ENCODE measurements at places on chromosomes 3 and 15.

DNA sequence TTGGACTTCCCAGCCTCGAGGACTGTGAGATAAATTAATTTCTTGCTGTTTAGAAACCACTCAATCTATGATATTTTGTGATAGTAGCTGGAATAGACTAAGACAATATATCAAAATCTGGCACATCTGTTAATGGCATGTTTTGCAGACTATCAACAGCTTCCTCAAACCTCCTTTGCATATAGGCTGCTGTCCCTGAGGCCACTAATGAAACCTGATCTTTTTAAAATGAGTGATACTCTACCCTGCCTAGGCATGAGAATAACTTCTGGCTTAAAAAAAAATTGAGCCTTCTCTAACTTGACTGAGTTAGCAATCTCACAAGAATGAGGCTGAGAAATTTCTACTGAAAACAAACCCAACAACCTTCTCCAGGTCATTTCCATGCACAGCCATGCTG lies 176.0 kb upstream of the CRBN start:
- DNase-seq = no peak

DNA sequence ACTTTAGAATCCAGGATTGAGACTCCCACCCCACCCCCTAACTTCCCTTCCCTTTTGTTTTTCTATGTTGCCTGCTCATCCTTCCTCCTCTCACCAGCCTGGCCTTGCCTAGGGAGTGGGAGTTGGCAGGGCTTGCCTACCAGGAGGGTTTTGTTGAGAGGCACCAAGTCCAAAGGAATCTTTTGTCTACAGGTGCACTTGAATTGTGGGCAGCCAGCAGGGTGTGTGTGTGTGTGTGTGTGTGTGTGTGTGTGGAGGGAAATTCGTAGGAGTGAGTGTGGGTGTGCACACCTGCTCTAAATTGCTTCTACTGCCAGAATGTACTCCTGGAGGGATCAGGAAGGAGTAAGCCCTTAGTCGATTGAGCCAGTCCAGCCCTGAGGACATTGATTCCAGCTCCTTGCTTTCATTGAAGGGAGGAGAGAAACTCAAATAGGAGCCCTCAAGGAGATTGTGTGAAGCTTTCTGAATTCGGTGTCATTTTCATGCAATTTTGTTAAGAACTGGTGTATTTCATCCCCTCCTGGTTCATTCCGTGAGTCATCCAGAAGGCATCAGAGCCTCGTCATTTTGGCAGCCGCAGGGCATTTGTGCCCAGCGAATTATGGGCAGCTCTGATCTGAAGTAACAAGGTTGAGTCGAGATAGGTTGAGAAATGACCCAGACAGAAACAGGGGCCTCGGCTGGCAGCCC lies 112.1 kb downstream of the SLCO3A1 start:
- no peak for DNase-seq

- DNase-seq = no peak
These were observed 23.3 kb upstream of the SENP7 start for GRCh38 chr3:101536266-101536665.

DNA sequence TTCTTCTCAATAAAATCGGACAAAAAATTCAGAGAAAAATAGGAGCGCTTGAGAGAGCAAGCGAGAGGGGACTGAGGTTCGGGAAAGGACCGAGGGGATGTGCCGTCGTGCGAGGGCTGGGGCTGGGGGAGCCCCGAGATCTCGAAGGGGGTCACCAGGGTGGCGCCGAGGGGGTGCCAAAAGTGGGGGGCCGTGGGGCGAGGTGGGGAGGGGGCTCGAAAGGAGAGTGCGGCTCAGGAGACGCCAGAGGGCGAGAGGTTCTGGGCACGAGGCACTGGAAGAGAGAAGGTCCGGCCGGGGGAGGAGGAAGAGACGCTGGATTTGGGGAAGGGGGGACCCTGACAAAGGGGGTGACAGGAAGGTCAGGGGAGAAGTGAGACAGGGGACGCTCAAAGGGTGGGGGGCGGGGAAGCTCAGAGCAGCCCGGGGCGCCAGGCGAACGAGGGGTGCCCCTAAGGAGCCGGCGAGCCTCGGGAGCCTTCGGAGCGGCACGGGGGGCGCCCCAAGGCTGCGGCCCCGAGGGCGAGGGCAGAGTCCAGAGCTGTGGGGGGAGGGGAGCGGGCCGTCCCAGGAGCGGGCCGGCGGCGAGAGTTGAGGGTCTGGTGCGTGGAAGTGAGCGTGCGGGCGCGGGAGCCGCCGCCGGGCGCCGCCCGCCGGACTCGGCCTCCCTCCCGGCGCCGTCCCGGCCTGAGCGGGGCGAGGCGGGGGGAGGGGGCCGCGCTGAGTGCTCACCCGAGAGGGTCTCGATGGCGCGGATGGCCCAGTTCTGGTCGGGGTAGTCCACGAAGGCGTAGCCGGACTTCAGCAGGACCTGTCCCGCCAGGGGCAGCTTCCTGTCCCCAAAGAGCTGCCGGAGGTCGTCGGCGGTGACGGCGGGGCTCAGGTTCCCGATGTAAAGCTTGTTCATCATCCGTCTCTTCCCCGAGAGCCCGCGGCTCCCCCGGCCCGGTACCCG lies 514 bp downstream of the IGF2BP2 start:
- peak; percentile 7 for DNase-seq

GRCh38 chr15:80093854-80094418 lies 34.5 kb downstream of the ZFAND6 start:
- DNase-seq = no peak

GRCh38 chr3:146881966-146882760 lies 277.0 kb upstream of the PLSCR5 start:
- no peak for DNase-seq

GRCh38 chr3:192629429-192629828 lies 97.9 kb downstream of the FGF12 start:
- DNase-seq = no peak

DNA sequence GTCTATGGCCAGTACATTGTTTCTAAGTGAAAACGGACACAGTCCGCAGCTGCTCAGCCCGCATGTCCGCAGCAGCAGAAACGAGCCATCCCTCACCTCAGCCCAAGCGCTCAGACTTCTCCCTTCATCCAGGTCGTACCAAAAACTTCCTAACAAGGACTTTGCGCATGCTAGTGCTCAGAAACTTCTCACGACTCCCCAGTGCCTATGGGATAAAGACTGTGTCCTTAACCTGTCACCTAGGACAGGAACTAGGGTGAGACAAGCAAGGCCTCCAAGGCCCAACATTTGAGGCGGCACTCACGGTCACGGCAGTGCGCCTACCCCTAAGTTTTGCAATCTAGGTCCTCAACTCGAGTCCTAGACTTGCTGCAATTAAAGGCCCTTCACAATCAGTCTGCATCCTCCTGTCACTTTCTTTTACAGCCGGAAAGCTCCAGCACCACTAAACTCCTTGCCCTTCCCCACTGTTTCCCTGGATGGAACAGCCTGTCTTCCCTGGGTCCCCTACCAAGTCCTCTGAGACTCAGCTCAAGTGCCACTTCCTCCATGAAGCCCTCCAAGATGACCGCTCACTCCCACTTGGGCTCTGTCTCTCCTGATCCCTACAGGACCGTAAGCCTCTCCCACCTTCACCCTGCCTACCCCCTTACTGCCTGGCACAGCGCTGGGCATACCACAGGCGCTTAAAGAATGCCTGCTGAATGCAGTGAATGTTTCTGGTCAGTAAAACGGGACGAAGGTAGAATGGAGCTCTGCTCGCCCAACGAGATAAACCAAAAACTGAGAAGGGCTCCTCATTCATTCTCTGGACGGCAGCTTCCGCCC lies 1.2 kb downstream of the CLN6 start:
- DNase-seq = no peak

GRCh38 chr3:60575718-60576272 lies 675.5 kb downstream of the FHIT start:
- DNase-seq = no peak

GRCh38 chr3:177141899-177142646 lies 55.2 kb downstream of the TBL1XR1 start:
- no peak for DNase-seq

GRCh38 chr3:194885766-194886165 lies 200.1 kb downstream of the FAM43A start:
- DNase-seq = no peak

DNA sequence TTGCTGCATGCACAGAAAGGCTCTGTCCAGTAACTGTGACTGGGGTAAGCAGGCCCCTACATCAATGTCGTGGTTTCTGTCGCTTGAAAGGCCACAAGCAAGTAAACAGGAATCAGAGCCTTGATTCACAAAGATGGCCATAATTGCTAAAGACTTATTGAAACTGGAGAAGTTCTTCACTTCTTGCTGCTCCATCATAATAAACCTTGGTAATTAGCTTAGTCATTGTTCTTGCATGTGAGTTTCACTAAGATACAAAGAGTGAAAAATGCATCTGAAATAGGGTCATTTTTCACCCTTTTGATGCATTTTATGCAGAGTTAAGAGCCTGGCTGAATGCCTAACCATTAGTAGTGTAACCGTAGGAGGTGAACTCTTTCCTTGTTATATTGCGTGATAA lies 3.2 kb downstream of the SEMA6D start:
- no peak for DNase-seq

GRCh38 chr3:6467186-6467585 lies 393.7 kb upstream of the GRM7 start:
- no peak for DNase-seq

GRCh38 chr15:47715856-47716445 lies 1.4 kb upstream of the SEMA6D start:
- no peak for DNase-seq

DNA sequence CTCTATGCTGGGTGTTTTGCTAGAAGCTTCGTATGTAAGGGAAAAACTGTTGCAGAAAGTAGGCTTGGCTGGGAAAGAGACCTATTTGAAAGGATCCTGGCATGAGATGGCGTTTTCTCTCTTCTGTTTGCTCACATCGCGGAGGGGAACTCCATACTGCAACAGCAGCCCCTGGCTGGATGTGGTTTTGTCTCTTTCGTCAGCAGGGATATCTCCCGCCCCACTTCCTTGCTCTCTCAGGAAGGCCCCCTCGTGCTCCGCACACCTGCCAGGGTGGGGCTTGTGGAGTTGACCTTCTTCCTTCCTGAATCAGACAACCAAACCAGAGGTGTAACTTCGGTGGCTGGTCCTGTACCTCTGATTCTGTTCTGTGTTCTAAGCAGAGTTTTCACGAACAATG lies 26.4 kb upstream of the MYZAP start:
- no peak for DNase-seq

DNA sequence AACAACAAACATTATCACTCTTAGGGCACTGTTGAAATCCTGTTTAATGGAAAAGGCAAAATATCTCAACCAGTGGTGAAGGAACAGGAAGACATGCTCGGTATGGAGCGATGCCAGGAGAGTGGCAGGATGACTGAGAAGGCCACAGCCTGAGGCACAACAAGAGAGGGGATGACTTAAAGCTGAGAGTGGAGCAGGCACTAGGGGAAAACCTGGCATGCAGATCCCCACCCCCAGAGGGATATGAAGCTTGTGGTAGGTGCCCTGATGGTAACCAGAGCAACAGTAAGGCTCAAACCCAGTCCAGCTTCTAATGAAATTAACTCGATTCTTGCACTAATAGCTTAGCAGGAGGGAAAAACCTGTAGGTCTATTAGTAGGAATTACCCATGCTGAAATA lies 40.4 kb downstream of the LYSMD4 start:
- DNase-seq = no peak

- DNase-seq = no peak
These were observed 13.4 kb downstream of the ITPR1 start for GRCh38 chr3:4506559-4507023.

GRCh38 chr15:72047020-72047419 lies 70.9 kb downstream of the MYO9A start:
- DNase-seq = no peak

- no peak for DNase-seq
These were observed 184.7 kb downstream of the PLCH1 start for GRCh38 chr3:155560135-155560534.

GRCh38 chr3:11671648-11672100 lies 28.0 kb upstream of the VGLL4 start:
- DNase-seq = no peak

GRCh38 chr15:71758711-71759110 lies 51.6 kb upstream of the NR2E3 start:
- DNase-seq = no peak

DNA sequence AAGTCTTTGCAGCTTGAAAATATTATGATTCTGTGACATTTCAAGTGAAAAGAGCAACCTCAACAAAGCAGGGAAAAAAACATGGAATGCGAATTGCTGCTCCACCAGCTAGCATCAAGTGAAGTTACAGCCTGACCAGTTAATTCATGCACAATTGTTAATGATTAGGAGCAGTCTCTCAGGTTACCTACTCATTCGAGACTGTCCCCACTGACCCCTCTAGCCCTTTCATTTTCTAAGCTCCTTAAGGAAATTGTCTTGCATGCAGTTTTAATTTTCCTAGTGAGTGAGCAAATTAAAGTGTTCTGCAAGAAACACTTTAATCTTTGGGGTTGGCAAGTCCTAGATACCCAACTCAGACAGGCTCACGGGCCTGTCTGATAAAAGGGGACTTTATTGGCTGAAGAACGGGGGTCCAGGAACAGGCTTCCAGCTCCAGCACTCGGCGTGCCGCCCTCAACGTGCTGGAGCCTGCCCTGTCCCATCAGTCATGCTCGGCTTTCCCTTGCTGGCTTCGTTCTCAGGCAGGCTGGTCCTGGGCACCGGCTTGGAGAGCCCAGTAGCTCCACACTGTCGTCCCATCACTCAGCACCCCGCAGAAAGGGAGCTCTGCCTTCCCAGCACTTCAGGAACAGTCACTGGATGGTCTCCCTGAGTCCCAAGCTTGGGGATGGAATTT lies 18.3 kb downstream of the PODXL2 start:
- no peak for DNase-seq

GRCh38 chr3:76245073-76245472 lies 459.7 kb upstream of the ZNF717 start:
- DNase-seq = no peak

GRCh38 chr15:32649342-32649741 lies 7.8 kb downstream of the SCG5 start:
- DNase-seq = no peak

Data from memory B cell (primary cell).